ENCODE measurements at places on chromosomes 6 and 20.

DNA sequence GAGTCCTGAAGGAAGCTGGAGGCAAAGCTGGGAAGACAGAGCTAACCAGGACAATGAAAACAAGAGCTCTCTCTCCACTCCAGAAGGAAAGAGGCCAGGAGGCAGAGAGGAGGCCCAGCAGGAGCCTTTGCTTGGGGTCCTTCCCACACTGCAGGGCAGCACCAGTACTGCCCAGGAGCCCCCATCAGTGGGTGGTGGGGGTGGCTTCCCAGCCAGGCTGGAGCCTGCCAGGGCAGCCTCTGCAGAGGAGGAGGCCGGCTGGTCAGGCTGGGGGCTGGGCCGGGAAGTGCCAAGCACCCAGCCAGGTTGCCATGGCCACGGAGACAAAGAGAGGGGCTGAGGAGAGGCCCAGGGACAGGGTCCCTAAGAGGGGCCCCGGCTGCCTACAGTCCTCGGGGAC lies 33.4 kb downstream of the PREX1 start:
- DNase-seq, result no peak

- no peak for DNase-seq
These were observed 43.1 kb downstream of the MICA start for GRCh38 chr6:31446481-31446880.

DNA sequence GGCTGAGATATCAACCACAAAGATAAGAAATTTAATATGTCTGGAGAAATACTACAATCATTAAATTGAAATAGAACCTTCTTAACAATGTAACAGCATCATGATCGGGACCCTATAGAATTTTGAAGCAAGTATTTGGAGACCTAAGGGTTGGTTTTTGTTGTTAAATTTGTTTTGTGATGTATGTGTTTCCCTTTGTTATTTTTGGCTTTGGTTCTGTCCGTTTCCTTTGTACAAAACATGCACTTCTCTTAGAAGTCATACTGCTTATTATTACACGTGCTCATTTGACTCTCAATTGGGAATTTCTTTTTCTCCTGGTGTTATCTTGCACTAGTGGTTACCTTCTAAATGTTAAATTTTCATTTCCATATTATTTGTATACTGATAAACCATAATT lies 4.0 kb upstream of the PLN start:
- no peak for DNase-seq

DNA sequence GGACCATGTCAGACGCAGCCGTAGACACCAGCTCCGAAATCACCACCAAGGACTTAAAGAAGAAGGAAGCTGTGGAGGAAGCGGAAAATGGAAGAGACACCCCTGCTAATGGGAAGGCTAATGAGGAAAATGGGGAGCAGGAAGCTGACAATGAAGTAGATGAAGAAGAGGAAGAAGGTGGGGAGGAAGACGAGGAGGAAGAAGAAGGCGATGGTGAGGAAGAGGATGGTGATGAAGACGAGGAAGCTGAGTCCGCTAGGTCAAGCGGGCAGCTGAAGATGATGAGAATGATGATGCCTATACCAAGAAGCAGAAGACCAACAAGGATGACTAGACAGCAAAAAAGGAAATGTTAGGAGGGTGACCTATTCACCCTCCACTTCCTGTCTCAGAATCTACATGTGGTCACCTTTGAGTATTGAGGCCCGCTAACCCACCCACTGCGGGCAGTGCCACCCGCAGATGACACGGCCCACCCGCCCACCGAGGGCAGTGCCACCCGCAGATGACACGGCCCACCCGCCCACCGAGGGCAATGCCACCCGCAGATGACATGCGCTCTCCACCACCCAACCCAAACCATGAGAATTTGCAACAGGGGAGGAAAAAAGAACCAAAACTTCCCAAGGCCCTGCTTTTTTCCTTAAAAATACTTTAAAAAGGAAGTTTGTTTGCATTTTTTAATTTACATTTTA lies 43.3 kb downstream of the MGME1 start:
- no peak for DNase-seq

GRCh38 chr6:136792095-136792409 lies 225 bp downstream of the MAP3K5 start:
- no peak for DNase-seq

DNA sequence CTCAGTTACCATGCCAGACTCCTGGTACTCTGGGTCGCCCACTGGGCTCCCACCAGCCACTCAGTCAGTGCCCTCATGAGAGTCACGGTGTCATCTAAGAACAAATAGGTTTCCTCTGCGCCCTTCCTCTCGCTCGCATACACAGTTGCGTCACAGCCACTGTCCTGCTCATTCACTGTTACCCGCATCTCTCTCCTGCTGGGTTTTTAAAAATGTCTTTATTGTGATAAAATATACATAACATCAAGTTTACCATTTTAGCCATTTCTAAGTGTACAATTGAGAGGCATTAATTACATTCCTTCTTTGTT lies 4.0 kb downstream of the TEAD3 start:
- no peak for DNase-seq

DNA sequence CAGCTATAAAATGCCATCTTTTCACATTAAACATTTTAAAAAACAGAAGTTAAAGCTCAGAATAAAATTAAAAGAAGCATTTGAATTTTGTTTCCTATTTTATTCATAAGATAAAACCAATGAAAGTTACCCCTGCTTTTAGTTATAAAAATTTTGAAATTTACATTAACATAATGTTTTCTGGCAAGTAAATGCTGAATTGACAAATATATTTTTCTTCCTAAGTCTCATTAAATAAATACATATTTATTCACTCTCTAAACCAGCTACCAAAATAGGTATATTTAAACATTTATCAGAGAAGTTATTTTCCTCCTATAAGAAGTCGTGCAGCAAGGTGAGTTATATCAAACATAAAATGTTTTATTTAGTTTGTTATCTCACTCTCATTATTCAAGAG lies 213.6 kb downstream of the TRDN start:
- no peak for DNase-seq
